Aorta (tissue), 5 donors: ENCODE measurements at places on chromosomes 11 and 22. TPM values are rescaled to one million over a fixed set of nuclear protein-coding genes. Genes with fewer than 3 reads are reported as not detected.

DNA sequence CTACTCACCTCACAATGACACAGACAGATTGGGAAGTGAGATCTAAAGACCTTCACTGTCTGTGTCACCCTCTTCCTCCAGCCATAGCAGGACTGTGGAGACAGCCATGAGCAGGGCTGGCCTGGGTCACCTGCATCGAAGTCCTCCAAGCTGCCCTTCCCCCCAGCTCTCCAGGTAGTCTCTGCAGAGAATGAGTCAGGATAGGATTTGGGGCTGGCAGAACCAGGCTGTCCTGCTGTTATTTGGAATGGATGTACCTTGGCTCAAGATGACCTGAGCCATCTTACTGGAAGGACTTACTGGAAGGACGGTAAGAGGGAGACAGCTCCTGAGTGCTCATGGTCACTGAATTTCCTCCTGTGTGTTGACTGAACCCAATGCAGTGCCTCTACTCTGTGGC is 29.2 kb downstream of the GGTLC2 start:
- no peak for DNase-seq

DNA sequence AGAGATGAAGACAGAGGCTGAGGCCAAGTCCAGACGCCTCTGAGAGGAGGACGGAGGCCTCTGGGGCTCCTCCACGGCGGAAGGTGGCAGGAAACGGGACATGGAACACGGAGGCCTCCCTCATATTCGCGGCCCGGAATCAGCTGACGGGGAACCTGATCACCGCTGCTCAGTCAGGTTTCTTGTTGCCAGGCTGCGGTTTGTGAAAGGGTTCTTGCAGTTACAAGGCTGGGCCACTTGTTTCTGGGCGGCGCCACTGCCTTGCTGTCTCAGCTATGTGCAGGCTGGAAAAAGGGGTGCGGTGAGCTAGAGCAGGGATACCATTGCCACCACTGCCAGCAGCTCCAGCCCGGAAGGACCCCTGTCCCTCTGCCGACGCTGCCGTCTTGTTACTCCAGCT is 10.0 kb upstream of the MMP1 start:
- DNase-seq = no peak

DNA sequence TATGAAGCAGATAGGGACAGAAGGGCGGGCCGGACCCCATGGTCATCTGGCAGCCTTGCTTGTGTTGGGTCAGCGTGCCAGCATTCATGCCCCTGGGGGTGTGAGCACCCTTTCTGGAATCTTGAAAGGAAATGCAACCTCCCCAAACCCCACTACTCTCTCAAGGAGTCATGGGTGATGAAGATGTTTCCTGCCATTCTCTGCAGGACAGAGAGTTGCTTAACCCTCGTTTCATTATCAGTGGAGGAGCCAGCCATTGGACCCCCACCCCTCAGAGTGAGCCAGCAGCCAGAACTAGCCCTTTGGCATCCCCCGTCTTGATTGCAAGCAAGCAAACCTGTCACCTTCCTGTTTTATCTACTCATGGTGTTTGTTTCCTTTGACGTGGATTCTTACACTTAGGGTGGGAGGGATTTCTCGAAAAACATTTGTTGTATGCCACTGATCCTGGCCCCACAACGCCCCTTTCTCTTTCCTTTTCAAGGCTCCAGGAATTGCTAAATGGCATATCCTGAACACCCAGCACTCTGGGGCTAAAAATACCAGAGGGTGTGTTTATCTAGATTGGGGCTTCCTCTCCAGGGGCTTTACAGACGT is 258.3 kb downstream of the ETS1 start:
- no peak for DNase-seq

DNA sequence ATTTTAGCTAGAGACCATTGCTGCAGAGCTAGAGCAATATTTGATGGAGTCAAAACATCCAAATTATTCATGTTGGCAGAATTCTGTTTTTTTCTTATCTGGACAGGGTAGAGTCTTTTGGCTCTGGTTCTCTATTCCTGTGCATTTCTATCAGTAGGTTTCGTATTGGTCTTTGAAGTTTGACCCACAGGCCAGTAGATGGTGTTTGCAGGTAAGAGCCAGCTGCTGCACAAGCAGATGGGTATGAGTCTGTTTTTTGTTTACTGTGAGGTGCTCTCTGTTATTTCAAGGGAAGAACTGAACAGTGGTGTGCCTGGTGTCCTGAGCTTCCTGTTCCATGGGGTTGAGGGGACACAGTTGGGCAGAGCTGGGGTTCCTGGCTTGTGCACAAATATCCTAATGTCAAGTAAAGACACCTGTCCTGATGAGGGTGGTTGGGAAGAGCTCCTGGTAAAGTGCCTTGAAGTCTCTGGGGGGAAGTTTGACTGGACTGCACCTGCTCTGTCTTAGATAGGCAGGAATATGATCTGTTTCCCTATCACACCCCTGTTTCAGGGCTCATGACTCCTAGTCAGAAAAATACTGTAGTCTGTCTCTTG is 34.0 kb upstream of the SLC22A25 start:
- no peak for DNase-seq

PNPLA5 gene
- total RNA-seq = not detected

DNA sequence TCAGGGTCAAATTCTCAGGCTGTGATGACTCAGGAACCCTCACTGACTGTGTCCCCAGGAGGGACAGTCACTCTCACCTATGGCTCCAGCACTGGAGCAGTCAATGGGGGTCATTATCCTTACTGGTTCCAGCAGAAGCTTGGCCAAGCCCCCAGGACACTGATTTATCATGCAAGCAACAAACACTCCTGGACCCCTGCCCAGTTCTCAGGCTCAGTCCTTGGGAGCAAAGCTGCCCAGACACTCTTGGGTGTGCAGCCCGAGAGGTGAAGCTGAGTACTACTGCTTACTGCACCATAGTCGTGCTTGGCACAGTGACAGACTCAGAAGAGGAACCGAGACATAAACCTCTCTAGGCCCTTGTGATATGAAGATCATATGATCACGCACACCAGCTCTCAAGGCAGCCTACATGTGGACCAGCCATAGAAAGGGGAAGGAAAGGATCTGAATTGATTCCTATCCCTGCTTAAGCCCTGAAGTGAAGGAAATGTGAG is 58.2 kb downstream of the ZNF280B start:
- DNase-seq = peak; percentile 70
